ENCODE measurements at places on chromosomes 11 and 22.

DNA sequence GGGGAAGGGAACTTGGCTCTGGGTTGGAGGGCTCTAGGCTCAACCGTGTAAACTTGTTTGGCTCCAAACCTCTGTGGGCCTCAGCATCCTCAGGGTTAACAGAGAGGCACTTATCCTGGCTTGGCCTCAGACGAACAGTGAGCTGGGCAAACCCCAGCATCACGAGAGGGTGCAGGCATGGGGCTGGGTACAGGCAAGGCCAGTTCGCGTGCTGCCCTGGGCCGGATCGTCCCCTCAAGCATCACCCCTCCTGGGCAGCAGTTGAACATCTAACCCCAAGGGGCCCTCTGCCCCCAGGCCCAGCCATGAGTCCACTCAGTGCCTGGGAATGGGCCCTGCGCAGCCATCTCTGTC lies 1.9 kb downstream of the EHBP1L1 start:
- ATAC-seq = no peak
- H3K4me1 ChIP-seq = peaks cover 38% of the 10 kb centered on the region
- peak overlapping the region; percentile 78 for H3K4me3 ChIP-seq
- peak overlapping the region; percentile 96 for H3K27ac ChIP-seq
- no peaks in the 10 kb centered on the region for H3K27me3 ChIP-seq
- peaks cover 48% of the 10 kb centered on the region for H3K36me3 ChIP-seq

DNA sequence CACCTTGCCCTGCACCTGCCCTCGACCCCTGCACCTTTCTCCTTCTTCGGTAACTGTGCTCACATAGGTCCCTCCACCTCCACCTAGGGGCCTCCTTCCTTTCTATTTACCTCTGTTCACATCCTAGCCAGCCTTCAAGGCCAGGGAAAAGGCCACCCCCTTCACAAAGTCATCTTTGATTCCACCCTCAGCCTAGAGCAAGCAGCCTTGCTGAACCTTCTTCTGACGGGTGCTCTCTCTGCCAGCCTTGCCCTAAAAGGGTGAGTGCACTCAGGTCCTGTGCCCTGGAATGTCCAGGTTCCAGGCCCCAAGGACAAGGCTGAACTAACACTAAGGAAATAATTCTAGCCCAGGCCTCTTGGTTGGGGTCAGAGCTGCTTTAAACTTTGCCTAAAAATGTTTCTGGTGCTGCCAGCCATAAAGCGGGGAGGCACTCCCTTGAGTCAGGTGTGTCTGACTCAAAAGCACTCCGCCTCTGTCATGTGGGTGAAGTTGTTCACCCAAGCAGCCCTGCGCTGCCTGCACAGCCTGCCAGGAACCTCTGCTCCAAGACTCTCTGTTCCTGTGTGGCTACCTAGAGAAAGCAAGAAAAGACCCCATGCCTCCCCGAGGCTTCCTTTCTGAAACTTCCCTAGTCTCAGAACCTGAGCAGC lies 9.2 kb upstream of the FAM83F start:
- H3K27ac ChIP-seq = no peak overlapping the region
- H3K27me3 ChIP-seq = peaks cover 37% of the 10 kb centered on the region
- ATAC-seq = no peak
- no peaks in the 10 kb centered on the region for H3K4me1 ChIP-seq

- H3K4me3 ChIP-seq = no peak overlapping the region
- no peak overlapping the region for H3K27ac ChIP-seq
- H3K27me3 ChIP-seq = peaks cover 42% of the 10 kb centered on the region
- ATAC-seq = no peak
- H3K4me1 ChIP-seq = peaks cover 4% of the 10 kb centered on the region
- no peaks in the 10 kb centered on the region for H3K36me3 ChIP-seq
Measured at GRCh38 chr11:129700701-129701100, 114.9 kb upstream of the TMEM45B start.

GRCh38 chr11:102577723-102578122 lies 47.2 kb upstream of the MMP7 start:
- no peaks in the 10 kb centered on the region for H3K36me3 ChIP-seq
- no peak for ATAC-seq
- H3K27ac ChIP-seq = no peak overlapping the region
- H3K4me3 ChIP-seq = no peak overlapping the region
- no peaks in the 10 kb centered on the region for H3K27me3 ChIP-seq
- H3K4me1 ChIP-seq = no peaks in the 10 kb centered on the region

- H3K27me3 ChIP-seq = no peaks in the 10 kb centered on the region
- H3K27ac ChIP-seq = peak overlapping the region; percentile 37
- no peak overlapping the region for H3K4me3 ChIP-seq
- H3K4me1 ChIP-seq = no peaks in the 10 kb centered on the region
- no peaks in the 10 kb centered on the region for H3K36me3 ChIP-seq
- no peak for ATAC-seq
Measured at GRCh38 chr11:60183591-60184205, 815 bp upstream of the MS4A6A start.

DNA sequence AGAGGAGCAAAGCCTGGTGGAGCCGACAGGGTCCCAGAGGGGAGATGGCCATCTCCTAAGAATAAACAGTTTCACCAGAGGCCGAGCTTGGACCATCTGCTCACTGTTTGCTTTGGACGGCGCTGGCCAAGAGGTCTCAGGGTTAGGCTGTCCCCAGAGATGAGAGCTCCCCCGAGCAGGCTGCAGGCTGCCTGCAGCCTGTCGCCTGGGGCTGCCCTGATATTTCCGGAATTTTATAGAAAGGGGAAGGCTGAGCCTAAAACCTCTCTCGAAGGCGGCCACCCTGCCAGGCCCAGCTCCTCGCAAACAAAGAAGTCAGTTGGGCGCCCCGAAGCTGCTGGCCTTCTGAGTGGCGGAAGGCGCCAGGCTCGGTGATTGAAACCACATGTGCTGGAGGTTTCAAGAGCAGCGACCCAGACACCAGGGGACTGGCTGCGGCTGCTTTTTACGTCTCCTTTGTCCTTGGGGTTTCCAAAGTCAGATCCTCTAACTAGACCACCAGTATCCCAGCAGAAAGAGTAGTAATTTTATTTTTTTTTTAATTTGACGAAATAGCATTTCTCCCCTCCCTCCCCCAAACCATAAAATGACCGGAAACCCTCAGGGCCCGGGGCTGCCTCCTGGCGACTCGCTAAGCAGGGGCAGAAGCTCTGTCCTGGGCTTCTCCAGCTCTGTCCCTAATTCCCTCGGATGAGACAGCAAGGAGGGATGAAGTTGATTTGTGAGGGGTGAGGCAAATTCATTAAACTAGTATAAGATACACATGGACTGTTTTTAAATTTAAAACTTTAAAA lies 57.4 kb downstream of the CLMP start:
- H3K4me1 ChIP-seq = peaks cover 2% of the 10 kb centered on the region
- H3K4me3 ChIP-seq = peak overlapping the region; percentile 30
- H3K27ac ChIP-seq = peak overlapping the region; percentile 14
- peak; percentile 87 for ATAC-seq
- H3K36me3 ChIP-seq = no peaks in the 10 kb centered on the region

- no peaks in the 10 kb centered on the region for H3K36me3 ChIP-seq
- no peak overlapping the region for H3K4me3 ChIP-seq
- peak overlapping the region; percentile 88 for H3K27ac ChIP-seq
- no peak for ATAC-seq
- peaks cover 6% of the 10 kb centered on the region for H3K4me1 ChIP-seq
Measured at GRCh38 chr11:125170001-125170509, 5.5 kb downstream of the PKNOX2 start.

DNA sequence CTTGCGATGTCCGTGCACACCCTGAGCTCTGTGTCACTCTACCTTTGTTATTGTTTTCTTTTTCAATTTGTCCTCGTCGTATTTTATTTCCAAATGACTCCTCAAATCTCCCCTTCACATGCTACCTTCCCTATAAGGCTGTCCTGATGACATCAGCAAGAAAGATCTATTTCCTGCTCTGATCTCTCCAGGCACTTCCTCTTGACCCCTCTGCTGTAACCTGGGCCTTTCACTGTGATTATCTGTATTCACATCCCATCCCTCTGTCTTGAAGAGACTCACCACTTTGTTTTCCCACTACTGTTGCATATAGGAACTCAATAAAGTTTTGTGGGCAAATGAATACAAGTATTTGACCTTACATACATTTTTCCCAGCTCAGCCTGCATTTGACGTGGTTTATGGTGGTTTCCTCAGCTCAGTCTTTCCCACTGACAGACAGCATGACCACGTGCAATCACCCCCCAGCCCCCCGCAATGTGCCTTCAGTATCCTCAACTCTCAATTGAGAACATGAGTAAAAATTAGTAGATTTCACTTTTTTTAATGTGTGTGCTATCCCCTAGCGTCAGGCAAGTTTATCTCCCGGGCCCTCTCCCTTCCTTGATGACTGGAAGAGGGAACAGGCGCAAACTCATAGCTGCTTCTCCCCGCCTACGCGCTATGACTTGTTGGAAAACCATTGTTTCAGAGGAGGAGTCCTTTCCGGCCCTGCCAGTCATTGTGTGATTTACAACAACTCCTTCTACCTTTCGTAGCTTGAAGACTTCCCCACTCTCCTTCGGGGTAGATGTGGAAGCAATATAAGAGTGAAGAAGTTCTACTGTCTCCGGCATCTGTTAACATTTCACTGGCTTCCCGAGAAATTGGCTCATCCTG lies 498.5 kb downstream of the NTM start:
- no peak overlapping the region for H3K4me3 ChIP-seq
- no peaks in the 10 kb centered on the region for H3K36me3 ChIP-seq

DNA sequence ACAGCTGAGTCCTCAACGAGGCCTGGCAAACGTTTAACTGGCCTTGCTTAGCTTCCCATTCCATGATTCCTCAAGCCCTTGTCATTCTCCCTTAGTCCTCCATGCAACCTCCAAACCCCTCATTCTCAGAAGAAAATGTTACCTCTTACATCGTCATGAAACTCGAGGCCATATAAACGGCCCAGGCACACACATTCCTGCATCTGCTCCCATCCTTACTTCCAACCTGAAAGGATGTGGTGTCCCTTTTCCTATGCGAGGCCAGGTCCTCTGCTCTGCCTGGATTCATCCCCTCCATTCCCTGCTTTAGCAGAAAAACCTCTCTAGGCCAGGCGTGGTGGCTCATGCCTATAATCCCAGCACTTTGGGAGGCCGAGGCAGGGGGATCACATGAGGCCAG lies 9.0 kb downstream of the MPZL3 start:
- ATAC-seq = no peak
- H3K4me3 ChIP-seq = no peak overlapping the region
- H3K27me3 ChIP-seq = peaks cover 4% of the 10 kb centered on the region
- no peaks in the 10 kb centered on the region for H3K36me3 ChIP-seq

GRCh38 chr11:105220121-105220520 lies 80.6 kb upstream of the CARD18 start:
- H3K4me3 ChIP-seq = no peak overlapping the region
- no peaks in the 10 kb centered on the region for H3K36me3 ChIP-seq
- no peaks in the 10 kb centered on the region for H3K4me1 ChIP-seq
- ATAC-seq = no peak
- no peaks in the 10 kb centered on the region for H3K27me3 ChIP-seq
- H3K27ac ChIP-seq = no peak overlapping the region

DNA sequence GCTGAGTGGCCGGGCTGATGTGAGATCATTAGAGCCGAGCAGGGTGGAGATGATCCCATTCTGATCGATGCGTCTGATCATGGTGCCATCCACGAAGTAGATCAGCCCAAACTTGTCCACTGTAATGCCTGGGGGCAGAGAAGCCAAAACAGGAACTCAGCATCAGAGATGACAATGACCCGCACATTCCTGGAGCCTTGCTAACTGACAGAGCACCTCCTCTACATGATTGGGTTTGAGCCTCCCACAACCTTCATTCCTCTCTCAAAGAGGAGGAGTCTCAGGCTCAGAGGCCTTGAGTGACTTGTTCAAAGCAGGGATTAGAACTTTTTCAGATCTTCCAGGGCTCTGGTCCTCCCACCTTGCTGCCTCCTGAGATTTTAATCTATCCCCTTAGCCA lies 133.7 kb upstream of the NARS2 start:
- peaks cover 5% of the 10 kb centered on the region for H3K36me3 ChIP-seq
- H3K4me3 ChIP-seq = no peak overlapping the region
- H3K4me1 ChIP-seq = no peaks in the 10 kb centered on the region
- H3K27ac ChIP-seq = no peak overlapping the region
- H3K27me3 ChIP-seq = no peaks in the 10 kb centered on the region
- no peak for ATAC-seq

GRCh38 chr11:74015919-74016684 lies 7.2 kb upstream of the UCP3 start:
- peaks cover 3% of the 10 kb centered on the region for H3K4me1 ChIP-seq
- H3K27me3 ChIP-seq = no peaks in the 10 kb centered on the region
- ATAC-seq = no peak
- H3K36me3 ChIP-seq = no peaks in the 10 kb centered on the region

DNA sequence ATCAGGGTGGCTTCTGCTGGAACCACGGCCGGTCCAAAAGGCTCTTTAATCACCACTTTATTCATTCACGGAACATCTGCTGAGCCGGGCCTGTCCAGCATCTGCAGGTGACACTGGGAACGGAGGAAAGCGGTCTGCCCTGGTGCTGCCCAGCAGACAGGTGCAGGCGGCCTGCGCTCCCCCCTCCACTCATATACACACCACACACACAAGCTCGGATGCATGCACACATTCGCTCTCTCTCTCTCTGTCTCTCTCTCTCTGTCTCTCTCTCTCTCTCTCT lies 736.9 kb downstream of the BRD1 start:
- no peak overlapping the region for H3K4me3 ChIP-seq
- no peak overlapping the region for H3K27ac ChIP-seq
- no peaks in the 10 kb centered on the region for H3K36me3 ChIP-seq
- peaks cover 84% of the 10 kb centered on the region for H3K27me3 ChIP-seq
- no peak for ATAC-seq

GRCh38 chr11:102495161-102496042 lies 35.1 kb downstream of the MMP7 start:
- no peak overlapping the region for H3K4me3 ChIP-seq
- no peaks in the 10 kb centered on the region for H3K4me1 ChIP-seq
- H3K27ac ChIP-seq = no peak overlapping the region
- H3K36me3 ChIP-seq = no peaks in the 10 kb centered on the region
- peaks cover 3% of the 10 kb centered on the region for H3K27me3 ChIP-seq

- peaks cover 8% of the 10 kb centered on the region for H3K4me1 ChIP-seq
- H3K4me3 ChIP-seq = no peak overlapping the region
- H3K36me3 ChIP-seq = no peaks in the 10 kb centered on the region
- H3K27me3 ChIP-seq = no peaks in the 10 kb centered on the region
- H3K27ac ChIP-seq = no peak overlapping the region
Measured at GRCh38 chr22:28948424-28948823, 65.1 kb downstream of the ZNRF3 start.

DNA sequence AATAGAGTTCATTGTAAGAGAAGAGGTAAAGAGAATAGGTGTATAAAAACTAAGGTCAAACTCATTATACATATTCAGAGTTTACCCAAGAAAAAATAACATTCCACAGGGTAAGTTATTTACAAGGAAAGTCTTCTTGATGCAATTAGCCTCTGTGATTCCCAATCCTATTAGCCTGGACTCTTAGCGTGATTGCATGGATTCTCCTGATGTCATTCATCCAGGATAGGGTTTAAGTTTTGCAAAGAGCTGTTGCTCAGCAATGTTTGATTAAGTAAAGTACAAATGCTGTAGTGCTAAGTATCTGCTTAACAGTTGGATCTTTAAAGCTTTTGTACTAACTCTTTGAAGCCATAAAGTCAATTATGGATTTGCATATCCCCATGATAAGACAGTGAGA lies 767.8 kb upstream of the LUZP2 start:
- no peaks in the 10 kb centered on the region for H3K4me1 ChIP-seq
- H3K4me3 ChIP-seq = no peak overlapping the region
- H3K27me3 ChIP-seq = no peaks in the 10 kb centered on the region
- H3K36me3 ChIP-seq = no peaks in the 10 kb centered on the region

- H3K36me3 ChIP-seq = no peaks in the 10 kb centered on the region
- no peaks in the 10 kb centered on the region for H3K4me1 ChIP-seq
- no peak overlapping the region for H3K4me3 ChIP-seq
Measured at GRCh38 chr11:83205608-83206185, 12.2 kb downstream of the ANKRD42 start.

GRCh38 chr11:105168457-105168856 lies 28.9 kb upstream of the CARD18 start:
- no peaks in the 10 kb centered on the region for H3K36me3 ChIP-seq
- H3K27ac ChIP-seq = no peak overlapping the region
- no peak for ATAC-seq
- no peaks in the 10 kb centered on the region for H3K4me1 ChIP-seq
- H3K27me3 ChIP-seq = no peaks in the 10 kb centered on the region
- H3K4me3 ChIP-seq = no peak overlapping the region
